Neural crest cell (in vitro differentiated cells): ENCODE measurements at places on chromosomes 3 and 15.

DNA sequence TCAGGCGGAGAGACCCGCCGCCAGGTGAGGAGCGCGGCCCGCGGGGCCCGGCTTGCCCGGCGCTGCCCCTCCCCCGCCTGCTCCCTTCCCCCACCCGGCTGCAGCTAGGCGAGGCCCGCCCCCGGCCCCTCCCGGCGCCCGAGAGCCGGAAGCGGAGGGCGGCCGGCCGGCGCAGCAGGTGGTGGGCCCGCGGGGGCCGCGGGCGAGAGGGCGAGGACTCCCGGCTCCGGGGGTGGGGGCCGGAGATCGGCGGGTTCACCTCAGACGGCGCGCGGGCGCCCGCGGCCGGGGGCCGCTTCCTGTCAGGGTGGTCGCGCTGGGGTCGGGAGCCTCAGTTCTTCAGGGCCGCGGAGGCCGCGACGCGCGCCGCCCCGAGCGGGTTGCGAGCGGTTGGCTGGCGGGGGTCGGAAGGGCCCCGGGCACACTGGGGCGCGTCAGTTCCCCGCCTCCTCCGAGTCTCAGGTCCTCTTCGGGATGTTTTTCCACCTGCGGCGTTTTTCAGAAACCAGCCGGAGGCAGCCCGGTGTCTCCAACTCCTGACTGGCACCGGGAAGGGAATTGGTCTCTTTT is 395 bp downstream of the ZFAND6 start:
- no peak for DNase-seq

- no peak for DNase-seq
These were observed 324.6 kb upstream of the NR2F2 start for GRCh38 chr15:96005906-96006305.

DNA sequence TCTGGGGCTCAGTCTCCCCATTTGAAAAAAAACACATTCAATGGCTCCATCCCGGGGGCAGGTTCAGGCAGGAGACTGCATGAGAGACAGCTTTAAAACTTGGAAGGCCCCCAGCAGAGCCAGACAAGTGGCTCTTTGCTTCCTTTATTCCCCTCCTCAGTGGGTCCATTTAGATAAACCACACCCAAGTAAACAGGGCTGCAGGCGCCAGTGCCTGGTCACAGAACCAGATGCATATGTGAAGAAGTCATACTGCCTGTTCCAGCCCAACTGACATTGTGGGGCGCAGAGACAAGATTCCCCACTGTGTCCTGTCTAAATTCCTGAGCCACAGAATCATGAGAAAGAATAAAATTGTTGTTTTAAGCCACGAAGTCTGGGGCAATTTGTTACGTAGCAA is 9.0 kb downstream of the FBN1 start:
- no peak for DNase-seq

DNA sequence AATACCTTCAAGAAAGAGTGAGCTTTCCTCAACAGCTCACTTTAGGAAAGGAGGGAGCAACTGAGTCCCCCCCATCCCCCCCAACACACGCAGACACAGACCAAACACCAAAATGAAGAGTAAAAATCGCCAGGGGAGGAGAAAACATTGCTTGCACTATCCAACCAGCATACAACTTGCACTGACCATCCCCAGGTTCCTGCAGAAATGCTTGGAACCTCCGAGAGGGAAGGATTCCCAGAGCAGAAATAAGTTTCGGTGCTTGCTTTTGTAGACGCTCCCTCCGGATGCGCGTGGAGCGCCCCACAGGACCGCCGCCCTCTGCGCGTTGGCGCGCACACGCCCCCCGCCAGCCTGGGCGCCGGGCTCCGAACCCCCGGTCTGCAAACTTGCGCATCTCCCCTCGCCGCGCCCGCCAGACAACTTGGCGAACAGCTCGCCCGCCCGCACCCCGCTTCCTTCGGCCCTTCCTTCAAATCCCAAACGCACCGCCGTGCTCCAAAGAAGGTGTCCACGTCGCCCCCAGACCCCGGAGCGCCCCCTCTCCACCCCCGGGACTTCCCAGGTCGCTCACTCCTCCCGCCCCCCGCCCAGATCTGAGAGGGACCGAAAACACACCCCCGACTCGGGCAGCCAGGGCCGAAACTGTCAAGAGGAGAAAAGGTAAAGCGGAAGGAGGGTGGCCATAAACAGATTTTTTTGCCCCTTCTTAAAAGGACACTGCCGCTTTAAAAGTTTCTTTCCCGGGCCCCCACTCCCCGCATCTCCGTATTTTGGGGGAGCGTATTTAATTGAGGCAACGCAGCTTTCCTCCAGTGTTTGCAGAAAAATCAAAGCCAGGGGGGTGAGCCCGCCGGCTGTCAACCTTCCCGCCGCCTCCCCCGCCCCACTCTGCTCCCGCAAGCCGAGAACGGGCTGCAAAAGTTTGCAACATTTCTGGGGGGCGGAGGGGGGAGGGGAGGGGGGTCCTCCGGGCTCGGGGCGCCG is 859 bp downstream of the RORA start:
- DNase-seq: peak; percentile 13

GRCh38 chr3:30473374-30474051 is 132.9 kb upstream of the TGFBR2 start:
- no peak for DNase-seq

DNA sequence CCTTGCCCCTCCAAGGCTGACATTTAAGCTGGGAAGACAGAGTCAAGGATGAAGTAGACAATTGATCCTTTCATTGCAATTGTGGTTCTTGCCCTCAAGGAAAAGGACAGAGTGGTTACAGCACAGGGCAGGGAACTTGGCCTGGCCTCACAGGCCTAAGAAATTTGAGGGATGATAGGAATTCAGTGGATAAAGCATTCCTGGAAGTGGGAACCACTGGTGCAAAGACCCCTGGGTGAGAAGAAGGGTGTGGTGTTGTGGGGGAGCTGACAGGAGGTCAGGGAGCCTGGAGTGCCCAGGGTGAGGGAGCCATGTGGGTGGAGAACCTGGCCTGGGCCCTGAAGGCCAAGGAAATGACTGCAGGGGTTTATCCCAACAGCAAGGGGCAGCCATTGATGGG is 287.4 kb downstream of the UACA start:
- no peak for DNase-seq

GRCh38 chr3:177776661-177777101 is 579.4 kb upstream of the TBL1XR1 start:
- DNase-seq: no peak

DNA sequence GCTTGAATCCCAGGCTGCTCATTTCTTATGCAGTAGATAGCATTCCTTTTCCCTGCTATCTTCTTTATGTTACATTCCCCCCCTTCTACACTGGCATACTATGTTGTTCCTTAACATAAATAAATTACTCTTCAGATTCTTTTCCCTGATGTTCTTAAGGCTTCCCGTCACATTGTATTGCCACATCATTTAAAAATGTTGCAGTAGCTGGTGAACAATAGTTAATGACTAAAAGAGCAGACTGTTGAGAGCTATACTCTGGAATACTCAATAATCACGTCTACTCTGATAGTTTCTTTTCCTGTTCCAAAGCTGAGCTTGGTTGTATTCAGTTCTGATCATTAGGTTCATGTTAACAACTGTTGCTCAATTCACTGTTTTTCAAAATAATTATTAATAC is 219.9 kb downstream of the CHST2 start:
- DNase-seq: no peak

GRCh38 chr3:67661089-67661488 is 6.7 kb upstream of the SUCLG2 start:
- no peak for DNase-seq

- DNase-seq: no peak
These were observed 44.0 kb downstream of the ANP32A start for GRCh38 chr15:68776477-68777270.

- DNase-seq: no peak
These were observed 9.8 kb downstream of the ABTB1 start for GRCh38 chr3:127682561-127682960.

- no peak for DNase-seq
These were observed 514.7 kb upstream of the SGO1 start for GRCh38 chr3:20700714-20701113.

GRCh38 chr3:11564577-11565001 is 79.1 kb downstream of the VGLL4 start:
- no peak for DNase-seq

GRCh38 chr3:123102249-123102648 is 35.4 kb downstream of the PDIA5 start:
- DNase-seq: no peak

DNA sequence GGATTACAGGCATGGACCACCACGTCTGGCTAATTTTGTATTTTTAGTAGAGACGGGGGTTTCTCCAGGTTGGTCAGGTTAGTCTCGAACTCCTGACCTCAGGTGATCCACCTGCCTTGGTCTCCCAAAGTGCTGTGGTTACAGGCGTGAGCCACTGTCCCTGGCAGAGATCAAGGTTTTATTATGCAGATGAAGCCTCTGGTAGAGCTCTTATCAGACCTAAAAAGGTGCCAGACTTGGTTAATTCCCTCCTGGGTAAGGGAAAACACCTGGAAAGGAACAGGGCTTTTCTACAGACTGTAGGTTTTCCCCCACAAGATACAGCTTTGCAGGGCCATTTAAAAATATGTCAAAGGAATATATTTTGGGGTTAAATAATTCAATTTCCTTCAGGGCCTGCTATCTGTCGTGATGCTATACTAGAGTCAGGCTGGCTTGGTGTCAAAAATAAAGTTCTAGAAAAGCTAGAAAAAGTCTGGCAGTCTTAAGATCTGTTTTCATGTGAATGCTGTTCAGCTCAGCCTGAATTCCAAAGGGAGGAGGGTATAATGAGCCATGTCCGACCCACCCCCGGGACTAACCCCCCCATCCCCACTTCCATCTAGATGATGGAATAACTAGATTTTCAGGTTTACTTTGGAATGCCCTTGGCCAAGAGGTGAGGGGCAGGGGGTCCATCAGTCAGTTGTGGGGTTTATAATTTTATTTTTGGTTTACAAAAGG is 1.9 kb upstream of the BLOC1S6 start:
- no peak for DNase-seq

DNA sequence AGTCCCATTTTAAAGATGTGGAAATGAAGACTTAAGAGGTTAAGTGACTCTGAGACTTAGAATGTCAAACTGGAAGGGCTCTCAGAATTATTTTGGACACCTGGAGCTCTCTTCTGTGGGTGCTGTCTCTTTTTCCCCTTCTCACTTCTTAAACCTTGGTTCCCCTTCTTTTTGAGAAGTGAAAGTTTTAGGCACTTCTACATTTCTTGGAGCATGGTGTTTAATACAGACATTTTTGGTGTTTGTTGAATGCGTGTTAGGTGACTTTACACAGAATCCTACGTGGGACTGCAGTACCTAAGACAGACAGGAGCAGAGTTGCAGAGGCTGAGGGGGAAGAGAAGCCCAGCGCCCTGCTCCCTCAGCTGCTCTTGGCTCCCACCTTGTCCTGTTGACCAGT is 133.3 kb downstream of the MDFIC2 start:
- no peak for DNase-seq

DNA sequence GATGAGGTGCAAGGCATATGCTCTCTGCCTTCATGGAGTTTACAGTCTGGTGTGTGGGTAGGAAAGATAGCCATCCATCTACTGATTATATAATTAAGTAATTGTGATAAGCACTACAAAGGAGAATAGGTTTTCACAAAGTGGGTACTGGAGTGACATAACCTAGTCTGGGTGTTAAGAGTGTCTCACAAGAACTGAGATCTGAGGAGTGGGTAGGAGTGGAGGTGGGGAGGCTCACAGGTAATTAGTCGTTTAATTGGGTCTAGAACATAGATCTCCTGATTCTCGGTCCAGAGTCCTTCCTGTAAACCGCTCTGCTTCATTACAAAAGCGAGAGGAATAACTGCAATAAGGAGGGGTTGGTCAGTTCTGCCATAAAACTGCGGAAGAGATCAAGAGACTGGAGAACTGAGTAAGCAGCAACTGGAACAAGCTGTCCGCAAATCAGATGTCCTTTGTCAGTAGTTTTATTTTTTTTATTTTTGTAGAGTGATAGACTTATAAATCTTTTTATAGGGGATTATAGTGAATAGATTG is 2.2 kb downstream of the NEO1 start:
- DNase-seq: no peak

DNA sequence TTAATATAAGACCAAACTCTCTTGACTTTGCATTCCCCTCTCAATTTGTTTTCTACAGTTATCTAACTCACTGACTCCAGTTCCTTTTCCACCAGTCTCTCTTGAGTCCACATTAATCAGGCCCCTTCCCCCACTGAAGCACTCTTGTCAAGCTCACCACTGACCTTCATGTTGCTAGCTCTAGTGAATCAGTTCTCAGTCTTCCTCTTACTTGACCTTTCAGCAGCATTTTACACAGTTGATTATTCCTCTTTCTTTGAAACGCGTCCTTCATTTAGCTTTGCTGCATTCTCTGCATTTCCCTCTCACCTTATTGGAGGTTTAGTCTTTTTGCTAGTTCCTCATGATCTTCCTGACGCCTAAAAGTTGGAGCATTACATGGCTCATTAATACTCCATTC is 8.3 kb downstream of the PPP2R3A start:
- DNase-seq: no peak

DNA sequence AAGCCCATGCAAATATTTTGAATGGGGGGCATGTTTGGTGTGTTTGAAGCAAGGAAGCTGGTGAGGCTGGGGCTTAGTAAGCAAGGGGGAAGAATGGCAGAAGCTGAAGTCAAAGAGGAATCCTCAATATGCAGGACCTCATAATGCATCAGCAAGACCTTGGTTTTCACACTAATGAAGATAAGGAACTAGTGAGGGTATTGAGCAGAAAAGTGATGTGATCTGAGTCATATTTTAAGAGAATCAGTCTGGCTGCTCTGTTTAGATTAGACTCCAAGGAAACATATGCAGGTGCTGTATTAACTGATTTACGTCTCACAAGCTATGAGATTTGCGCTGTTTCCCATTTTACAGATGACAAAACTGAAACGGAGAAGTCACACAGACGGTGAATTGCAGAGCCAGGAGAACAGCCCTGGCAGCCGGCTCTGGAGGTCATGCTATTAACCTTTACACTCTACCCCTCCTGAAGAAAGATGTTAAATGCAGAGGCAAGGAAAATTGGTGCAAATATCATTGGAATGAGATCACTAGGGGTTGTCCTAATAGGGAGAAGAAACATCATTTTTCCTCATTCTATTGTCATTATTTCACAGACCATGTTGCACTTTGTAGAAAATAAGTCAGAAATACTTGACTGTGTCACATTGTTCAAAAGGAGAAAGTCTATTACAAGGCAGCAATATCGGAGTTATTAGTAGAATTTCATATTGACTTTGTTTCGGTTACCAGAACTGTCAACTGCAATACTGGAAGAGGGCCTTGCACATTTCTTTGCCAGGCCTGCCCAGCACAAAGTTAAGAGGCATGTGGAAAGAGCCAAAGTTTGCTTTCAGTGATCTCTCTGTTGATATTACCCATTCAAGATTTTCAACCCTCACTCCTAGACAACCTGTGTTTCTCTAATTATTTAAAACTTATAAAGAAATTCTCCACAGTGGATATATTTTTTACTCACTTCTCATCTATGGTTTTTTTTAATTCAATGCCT is 64.9 kb downstream of the COL8A1 start:
- DNase-seq: no peak

GRCh38 chr3:186772701-186773417 is 10.5 kb upstream of the EIF4A2 start:
- DNase-seq: peak; percentile 45

DNA sequence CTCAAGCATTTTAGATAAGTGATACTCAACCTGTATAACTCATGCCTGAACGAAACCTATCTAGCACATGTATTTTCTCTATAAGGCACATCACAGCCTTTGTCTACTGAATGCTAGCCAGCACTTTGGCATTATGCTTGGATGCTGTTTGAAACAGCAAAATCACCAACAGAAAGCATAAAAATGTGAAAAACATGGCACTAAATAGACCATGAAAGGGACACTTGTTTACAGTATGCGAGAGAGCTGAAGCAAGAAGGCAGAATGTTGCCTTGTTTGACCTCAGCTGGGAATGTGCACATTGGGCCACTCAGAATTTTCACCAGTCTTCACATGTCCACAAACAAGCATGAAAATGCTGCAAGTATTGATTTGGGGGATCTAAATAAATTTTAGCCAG is 59.5 kb downstream of the MINDY2 start:
- DNase-seq: no peak
